Effector memory CD8-positive, alpha-beta T cell (primary cell): ENCODE measurements at places on chromosomes 3 and 15.

GRCh38 chr15:85154061-85154460 is 172.4 kb downstream of the PDE8A start:
- DNase-seq = no peak

- DNase-seq = no peak
Observed at GRCh38 chr15:90337256-90337655, 14.8 kb upstream of the ZNF774 start.

DNA sequence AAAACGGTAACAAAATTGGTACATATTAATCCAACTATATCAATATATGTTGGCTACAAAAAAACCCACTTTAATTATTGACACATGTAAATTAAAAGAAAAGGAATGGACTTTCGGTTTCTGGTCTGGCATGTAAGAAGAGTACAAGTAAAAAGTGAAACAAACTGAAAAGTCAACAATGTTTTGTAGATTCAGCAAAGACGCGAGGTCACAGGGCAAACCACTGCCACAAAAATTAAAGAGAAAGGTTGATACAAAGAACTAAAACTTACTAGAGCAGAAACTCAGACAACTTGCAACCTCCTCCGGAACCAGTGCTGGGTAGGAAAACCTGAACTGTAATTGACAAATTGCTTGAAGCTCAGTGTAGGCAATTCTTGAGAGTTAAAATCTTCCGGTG is 110.6 kb upstream of the ARPP21 start:
- DNase-seq = no peak

- DNase-seq = no peak
Observed at GRCh38 chr15:101252836-101253235, 988 bp upstream of the CHSY1 start.

- no peak for DNase-seq
Observed at GRCh38 chr3:11909726-11910125, 63.0 kb upstream of the TAMM41 start.
